Lung (tissue), 17 donors: ENCODE measurements at places on chromosomes 6 and 20. TPM values are rescaled to one million over a fixed set of nuclear protein-coding genes. Genes with fewer than 3 reads are reported as not detected.
A peak's percentile ranks its signal among the peaks of the same experiment; 100 is the strongest.

The PDYN gene
- not detected for total RNA-seq

The BNIP5 gene
- 0.06 TPM for total RNA-seq

The VSX1 gene
- total RNA-seq, result not detected

The HEY2 gene
- 5.2 TPM for total RNA-seq

The FOXP4 gene
- total RNA-seq, result 22.6 TPM

GRCh38 chr6:168574075-168574698, 133.2 kb downstream of the SMOC2 start:
- H3K27ac ChIP-seq, result no peak overlapping the region
- no peak for DNase-seq
- H3K4me1 ChIP-seq, result no peaks in the 10 kb centered on the region
- H3K36me3 ChIP-seq, result no peaks in the 10 kb centered on the region
- H3K27me3 ChIP-seq, result no peaks in the 10 kb centered on the region

DNA sequence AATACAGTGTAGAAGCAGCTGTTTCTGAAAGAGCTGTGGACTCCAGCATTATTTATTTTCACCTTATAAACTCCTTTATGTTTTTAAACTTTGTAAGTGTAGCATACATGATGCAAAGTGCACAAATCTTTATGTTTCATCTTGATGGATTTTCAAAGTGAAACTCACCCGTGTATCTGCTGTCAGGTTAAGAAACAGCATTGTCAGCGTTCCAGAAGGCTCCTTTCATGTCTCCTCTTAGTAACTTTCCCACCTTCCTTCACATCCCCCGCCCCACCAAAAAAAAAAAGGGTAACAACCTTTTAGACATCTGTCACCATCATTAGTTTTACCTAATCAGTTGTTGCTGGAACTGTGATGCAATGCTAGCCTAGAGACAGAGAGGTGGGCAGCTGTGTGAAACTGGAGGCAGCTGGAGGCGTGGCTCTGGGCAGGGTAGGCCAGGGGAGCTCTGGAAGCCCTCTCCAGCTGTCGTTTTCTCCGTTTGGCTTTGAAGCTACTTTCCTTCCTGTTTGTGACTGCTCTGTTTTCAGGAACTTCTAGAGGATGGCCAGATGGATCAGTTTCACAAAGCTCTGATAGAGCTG, 7.2 kb downstream of the ACTR5 start:
- H3K4me1 ChIP-seq, result peaks cover 1% of the 10 kb centered on the region
- H3K36me3 ChIP-seq, result peaks cover 22% of the 10 kb centered on the region
- no peaks in the 10 kb centered on the region for H3K27me3 ChIP-seq
- DNase-seq, result no peak
- no peak overlapping the region for H3K27ac ChIP-seq

DNA sequence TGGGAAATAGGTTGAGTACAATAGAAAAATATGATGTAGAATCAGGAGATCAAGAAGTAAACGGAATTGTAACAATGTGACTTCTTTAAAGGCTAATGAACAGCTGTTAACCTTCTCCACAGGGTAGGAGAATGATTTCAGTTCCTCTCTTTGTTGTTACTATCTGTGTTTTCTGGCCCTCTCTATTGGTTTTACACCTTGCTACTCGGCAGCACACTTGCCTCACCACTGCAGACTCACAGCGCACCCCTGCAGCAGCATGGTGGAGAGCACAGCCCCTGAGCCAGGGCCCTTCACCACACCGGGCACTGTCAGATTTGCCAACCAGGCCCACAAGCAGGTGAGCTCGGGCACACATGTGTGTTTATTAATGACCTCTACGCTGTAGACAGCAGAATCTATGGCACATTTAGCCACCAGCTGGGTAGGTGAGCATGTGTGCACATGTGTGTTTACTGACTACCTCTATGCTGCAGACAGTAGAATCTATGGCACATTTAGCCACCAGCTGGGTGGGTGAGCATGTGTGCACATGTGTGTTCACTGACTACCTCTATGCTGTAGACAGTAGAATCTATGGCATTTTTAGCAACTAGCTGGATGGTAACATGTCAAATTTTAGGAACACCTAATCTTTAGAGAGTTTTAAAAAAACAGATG, 16.8 kb downstream of the SFT2D1 start:
- H3K27me3 ChIP-seq, result no peaks in the 10 kb centered on the region
- H3K27ac ChIP-seq, result no peak overlapping the region
- DNase-seq, result no peak
- no peaks in the 10 kb centered on the region for H3K4me1 ChIP-seq
- peaks cover 13% of the 10 kb centered on the region for H3K36me3 ChIP-seq
- H3K4me3 ChIP-seq, result no peak overlapping the region

- no peak overlapping the region for H3K4me3 ChIP-seq
- no peaks in the 10 kb centered on the region for H3K27me3 ChIP-seq
- H3K4me1 ChIP-seq, result peaks cover 3% of the 10 kb centered on the region
- no peak overlapping the region for H3K27ac ChIP-seq
Observed at GRCh38 chr20:35431621-35432429, 6.2 kb downstream of the GDF5 start.

- H3K4me3 ChIP-seq, result no peak overlapping the region
- no peaks in the 10 kb centered on the region for H3K27me3 ChIP-seq
- no peaks in the 10 kb centered on the region for H3K4me1 ChIP-seq
- H3K27ac ChIP-seq, result no peak overlapping the region
- H3K36me3 ChIP-seq, result no peaks in the 10 kb centered on the region
Observed at GRCh38 chr6:107218142-107218541, 102.8 kb upstream of the BEND3 start.

GRCh38 chr6:107977283-107977682, 19.3 kb upstream of the SEC63 start:
- H3K27me3 ChIP-seq, result no peaks in the 10 kb centered on the region
- H3K36me3 ChIP-seq, result no peaks in the 10 kb centered on the region
- no peak overlapping the region for H3K27ac ChIP-seq
- no peak overlapping the region for H3K4me3 ChIP-seq
- H3K4me1 ChIP-seq, result no peaks in the 10 kb centered on the region
- DNase-seq, result peak; percentile 66

DNA sequence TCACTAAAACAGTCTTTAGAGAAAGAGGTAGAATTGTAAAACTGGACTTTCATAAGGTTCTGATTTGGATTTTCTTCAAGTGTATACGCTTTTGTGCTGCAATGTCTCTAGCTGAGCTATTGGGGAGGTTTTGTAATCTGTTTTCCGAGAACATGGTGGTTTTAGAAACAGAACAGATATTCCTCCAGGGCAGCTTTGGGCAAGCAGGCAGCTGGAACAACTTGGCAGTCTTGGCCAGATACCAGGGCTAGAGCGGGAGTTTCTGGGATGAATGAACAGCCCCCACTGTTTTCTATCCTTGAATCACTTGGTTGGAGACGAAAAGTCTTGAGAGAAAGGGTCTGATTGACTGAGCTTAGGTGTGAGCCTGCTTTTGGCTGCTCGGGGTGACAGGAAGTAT, 17.1 kb upstream of the ARMC2 start:
- DNase-seq, result no peak
- no peaks in the 10 kb centered on the region for H3K36me3 ChIP-seq

GRCh38 chr6:11263291-11263775, 30.9 kb upstream of the NEDD9 start:
- DNase-seq, result peak; percentile 90
- H3K4me3 ChIP-seq, result no peak overlapping the region
